Activated CD4-positive, alpha-beta T cell treated with anti-CD3 and anti-CD28 coated beads, Interleukin-2, amount 50 U/mL, for 16 hours (primary cell): ENCODE measurements at places on chromosomes 13 and 19.

- no peak for DNase-seq
Measured at GRCh38 chr13:113903912-113904311, 40.0 kb upstream of the GAS6 start.

- no peak for DNase-seq
Measured at GRCh38 chr19:18295034-18295451, 13.6 kb upstream of the JUND start.

GRCh38 chr13:71759651-71760511, 107.1 kb downstream of the DACH1 start:
- DNase-seq: no peak

- DNase-seq: no peak
Measured at GRCh38 chr13:78599645-78600279, 3.6 kb downstream of the POU4F1 start.

- DNase-seq: no peak
Measured at GRCh38 chr13:32989942-32990341, 26.3 kb upstream of the KL start.

DNA sequence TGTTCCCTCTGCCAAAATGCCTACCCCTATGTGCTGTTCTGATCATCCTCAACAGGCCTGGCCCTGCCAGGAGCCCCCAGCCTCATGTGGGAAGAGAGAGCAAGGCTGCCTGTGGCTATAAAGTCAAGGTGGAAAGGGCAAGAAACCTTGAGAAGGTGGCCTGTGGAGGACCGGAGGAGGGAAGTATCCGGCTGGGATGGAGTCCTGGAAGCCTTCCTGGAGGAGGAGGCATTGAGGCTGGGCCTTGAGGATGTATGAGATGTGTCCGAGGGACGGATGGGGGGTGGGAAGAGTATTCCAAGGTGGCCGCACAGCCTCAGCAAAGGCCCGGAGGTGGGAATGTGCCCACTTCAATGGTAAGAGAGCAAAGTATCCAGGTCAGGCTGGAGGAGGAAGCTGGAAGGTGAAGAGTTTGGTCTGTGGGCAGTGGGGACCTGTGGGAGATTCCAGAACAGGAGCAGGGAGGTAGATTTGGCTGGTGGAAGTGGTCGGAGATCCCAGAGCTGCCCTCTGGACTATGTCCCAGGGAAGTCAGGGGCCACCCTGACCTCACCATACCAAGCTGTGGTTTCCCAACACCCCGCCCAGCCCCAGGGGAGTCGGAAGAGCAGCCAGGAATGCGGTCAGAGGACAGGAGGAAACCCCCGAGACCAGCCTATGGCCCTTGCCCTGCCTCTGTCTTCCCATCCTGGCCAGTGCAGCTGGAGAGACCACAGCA, 3.0 kb upstream of the PLIN4 start:
- DNase-seq: no peak

DNA sequence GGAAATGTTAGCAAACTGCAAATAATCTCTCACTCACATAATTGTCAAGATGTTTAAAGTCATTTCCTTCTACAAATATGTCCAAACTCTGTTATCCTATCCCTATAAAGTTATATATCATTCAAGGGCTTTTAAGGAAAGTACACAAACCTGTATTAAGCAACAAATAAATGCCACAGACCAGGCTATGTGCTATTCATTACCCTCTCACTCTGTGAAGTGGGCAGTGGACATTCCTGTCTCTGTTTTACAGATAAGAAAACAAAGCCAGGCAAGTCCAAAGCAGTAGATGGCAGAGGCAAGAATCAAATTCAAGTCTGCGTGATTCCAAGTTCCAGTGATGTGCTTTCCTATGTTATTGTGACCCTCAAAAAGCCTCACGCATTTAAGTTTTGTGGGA, 140.6 kb downstream of the LHFPL6 start:
- no peak for DNase-seq

DNA sequence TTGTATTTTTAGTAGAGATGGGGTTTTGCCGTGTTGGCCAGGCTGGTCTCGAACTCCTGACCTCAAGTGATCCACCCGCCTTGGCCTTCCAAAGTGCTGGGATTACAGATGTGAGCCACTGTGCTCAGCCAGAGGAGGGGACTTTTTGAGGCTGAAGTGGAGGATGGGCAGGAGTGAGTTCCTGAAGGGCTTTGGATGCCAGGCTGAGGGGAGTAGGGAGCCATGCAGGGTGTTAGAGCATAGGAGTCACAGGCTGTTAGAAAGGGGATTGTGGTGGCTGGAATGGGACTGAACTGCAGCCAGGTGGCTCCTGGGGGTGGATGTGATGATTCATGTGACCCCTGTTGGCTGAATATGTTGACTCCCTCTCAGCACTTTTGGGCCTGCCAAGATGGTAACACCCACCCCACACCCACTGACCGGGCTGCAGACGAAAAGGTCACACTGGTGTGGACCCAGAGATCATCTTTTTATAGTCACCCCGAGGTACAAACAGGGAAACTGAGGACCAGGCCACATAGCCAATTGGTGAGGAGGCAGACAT, 11.2 kb downstream of the CYP4F22 start:
- DNase-seq: no peak

- DNase-seq: no peak
Measured at GRCh38 chr19:45767881-45768654, 984 bp downstream of the SIX5 start.

DNA sequence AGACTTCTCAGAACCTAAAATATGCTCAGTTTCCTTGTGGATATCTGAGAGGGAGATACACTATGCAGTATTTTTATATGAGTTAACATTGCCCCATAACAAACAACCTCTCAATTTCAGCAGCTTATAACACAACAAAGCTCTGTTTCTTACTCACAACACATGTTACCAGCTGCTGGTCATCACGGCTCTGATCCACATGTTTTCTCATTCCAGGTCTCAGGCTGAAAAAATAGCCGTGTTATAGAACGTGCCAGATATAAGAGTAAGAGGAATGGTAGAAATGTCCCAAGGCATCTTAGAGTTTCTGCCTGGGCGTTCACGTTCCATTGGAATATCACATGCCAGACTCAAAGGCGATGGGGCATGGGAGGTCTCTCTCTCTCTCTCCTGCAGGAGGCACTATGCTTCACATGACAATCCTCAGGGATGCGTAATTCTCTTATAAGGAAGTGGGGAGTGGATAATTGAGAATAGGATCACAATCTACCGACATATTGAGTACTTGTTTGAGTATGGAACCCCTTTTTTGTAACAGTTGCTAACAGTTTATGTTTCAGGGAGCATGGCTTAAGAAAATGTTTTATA, 246.6 kb downstream of the NHLRC3 start:
- no peak for DNase-seq

DNA sequence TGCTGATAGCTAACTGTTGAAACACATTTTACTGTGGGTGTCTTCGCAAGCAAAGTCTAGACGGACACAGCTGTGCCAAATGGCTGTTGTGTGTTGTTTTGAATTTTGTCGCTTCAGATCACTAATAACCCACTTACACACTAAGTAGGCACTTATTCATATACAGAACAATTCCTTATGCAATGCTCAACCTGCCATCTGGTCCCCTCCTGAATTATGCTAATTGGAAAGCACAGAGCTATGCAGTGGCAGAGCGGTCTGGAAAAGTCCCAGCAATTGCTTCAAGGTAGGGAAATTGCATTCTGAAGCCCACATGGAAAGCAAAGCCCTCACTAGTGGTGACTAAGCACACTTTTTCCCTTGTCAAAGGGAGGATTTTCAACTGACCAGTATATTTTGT, 69.9 kb downstream of the C13orf42 start:
- DNase-seq: no peak

- DNase-seq: peak; percentile 35
Measured at GRCh38 chr19:35641515-35642151, at the start of gene ETV2. TSS of gene ETV2 (plus strand) at chr19:35641745. CDS start at chr19:35642461, 716 bp downstream.

- DNase-seq: no peak
Measured at GRCh38 chr13:32150239-32150638, 118.7 kb downstream of the FRY start.

- DNase-seq: no peak
Measured at GRCh38 chr13:106377341-106377740, 158.1 kb downstream of the EFNB2 start.

DNA sequence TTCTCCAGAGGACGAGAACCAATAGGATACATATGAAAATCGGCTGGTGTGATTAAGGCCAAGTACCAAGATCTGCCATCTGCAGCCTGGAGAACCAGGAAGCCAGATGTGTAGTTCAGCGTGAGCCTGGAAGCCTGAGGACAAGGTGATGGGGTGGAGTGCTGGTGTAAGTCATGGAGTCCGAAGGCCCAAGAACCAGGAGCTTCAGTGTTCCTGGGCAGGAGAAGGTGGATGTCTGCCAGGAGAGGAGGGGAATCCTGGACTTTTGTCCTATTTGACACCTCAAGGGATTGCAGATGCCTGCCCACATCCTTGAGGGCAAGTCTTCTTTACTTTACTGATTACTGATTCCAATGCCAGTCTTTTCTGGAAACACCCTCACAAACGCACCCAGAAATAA, 71.5 kb downstream of the SPATA13 start:
- no peak for DNase-seq

GRCh38 chr13:42017264-42017663, 31.2 kb upstream of the DGKH start:
- no peak for DNase-seq

GRCh38 chr19:12933287-12934072, at the start of gene FARSA:
TSS of gene FARSA (minus strand) at chr19:12933711. CDS start at chr19:12933696, 15 bp downstream.
- peak; percentile 94 for DNase-seq

DNA sequence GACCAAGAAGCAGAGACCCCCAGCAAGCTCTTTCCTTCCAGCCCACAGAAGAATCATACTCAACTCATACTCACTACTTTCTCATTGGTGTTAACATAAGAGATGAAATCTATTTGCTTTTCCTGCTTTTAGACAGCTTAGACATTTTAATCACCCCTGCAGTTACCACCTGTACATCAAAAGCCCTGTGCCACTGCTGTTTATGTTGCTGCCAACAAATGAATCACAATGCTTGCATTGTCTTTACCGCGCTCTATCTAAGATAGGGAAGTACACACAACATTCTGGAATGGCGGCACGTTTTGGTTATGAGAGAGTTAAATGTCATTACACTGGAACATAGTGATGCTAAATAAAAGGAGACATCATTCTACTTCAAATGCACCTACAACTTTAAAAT, 95.1 kb downstream of the ABCC4 start:
- no peak for DNase-seq

- DNase-seq: no peak
Measured at GRCh38 chr19:45428384-45429231, 4.9 kb upstream of the ERCC1 start.

DNA sequence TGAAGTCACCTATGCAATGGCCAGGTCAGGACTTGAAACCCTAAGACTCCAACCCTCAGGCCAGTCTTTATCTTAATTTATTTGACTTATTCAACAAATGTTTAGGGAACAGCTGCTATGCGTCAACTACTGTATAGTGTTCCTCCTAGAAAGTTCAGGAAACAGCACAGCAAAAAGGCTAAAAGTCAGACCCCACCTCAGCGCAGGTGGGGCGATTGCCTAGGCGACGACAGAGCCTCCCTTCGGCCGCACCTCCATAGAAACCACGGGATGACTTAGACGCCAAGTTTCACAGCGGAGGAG, 502 bp downstream of the VRK3 start:
- no peak for DNase-seq

DNA sequence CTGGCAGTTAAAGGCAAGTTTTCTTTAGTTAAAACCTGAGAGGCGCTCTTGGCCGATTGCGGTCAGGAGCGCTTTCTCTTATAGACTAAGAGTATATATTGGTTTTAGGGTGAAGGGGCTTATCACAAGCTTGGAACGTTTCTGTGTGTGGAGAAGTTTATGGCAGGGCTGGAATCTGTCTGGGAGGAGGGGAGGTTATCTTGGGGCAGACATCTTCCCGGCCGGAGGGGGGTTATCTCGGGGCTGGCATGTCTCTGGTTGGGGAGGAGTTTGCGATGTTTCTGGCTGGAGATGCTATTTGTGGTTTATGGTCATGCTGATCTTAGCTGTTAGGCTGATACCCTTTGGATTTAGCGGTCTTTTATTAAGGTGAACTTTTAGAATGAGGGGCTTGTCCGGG, 18.3 kb downstream of the KDM4B start:
- no peak for DNase-seq

DNA sequence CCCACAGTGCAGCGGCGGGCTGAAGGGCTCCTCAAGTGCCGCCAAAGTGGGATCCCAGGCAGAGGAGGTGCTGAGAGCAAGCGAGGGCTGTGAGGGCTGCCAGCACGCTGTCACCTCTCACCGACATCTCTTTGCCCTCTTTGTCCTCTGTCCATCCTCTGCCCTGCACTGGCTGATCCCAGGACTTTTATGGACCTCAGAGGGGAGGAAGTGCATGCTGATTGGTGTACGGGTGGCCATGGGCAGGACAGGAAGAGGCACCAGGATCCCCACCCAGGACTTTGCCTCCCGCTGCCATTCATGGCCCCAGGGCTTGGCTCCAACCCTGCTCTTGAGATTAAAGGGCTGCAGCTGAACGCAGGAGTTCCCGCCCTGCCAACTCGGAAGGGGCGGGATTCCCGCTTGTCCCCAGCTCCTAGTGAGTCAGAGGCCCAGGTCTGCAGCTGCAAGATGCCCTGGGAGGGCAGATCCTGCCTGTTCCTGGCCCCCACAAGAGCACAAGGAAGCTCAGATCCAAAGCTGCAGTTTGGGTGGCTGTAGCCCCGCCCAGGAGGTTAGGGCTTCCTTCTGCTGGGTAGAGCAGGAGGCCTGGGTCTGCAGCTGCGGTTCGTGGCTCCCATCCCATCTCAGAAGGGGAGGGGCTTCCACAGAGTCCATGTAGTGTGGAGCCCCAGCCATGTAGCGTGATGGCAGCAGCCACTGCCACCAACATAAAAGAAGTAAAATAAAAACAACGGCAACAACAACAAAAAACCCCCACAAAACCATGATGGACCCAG, 1716.7 kb downstream of the SLITRK1 start:
- DNase-seq: no peak

GRCh38 chr13:26784704-26785639, 24.4 kb upstream of the GPR12 start:
- no peak for DNase-seq

DNA sequence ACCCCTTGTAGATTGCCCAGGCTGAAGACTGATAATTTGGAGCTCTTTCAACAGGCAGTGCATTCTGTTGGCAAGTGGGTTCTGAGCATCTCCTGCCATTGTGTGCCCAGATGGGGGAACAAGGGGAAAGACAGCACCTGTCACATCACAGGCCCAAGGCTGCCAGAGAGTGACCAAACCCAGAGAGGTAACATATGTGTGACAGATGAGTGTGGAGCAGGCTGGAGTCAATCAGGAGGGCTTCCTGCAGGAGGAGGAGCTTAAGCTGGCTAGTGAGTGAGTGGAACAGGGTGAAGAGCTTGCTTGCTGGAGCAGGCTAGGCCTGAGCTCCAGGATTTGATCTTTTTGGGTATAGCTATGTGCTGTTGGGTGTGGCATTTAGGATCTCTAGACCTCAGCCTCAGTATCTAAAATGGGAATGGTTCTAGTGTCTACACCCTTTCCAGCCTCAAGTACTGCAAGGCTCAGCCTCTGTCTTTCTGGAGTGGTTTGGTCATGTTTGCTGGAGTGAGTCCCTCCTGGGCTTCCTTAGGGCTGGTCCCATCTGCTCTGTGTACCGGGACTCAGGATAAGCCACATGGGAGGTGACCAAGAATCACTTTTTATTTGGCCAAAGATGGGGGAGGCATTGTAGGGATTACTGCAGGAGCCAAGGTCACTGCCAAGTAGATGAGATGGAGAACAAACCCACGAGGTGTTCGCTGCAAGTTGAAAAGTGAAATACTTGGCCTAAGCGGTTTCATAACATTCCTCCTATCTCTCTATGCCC, 152.4 kb upstream of the TSHZ3 start:
- DNase-seq: no peak
